Osteocyte (in vitro differentiated cells): ENCODE measurements at places on chromosomes 6 and 20. TPM values are rescaled to one million over a fixed set of nuclear protein-coding genes. Genes with fewer than 3 reads are reported as not detected.

The NDRG3 gene
- 32.2 and 33.5 TPM in 2 replicates for total RNA-seq

The E2F3 gene
- 12.0 and 12.1 TPM in 2 replicates for total RNA-seq

The ANKRD66 gene
- total RNA-seq: not detected in 2 replicates

The OPRM1 gene
- not detected in 2 replicates for total RNA-seq

The CCND3 gene
- total RNA-seq: 82.7 and 91.2 TPM in 2 replicates

The NT5E gene
- 193 and 197 TPM in 2 replicates for total RNA-seq

The RBPJL gene
- not detected in 2 replicates for total RNA-seq

The DEFB124 gene
- not detected in 2 replicates for total RNA-seq

The SLC35F1 gene
- not detected in 2 replicates for total RNA-seq

The LHFPL5 gene
- not detected in 2 replicates for total RNA-seq

The LAMA4 gene
- 209 and 220 TPM in 2 replicates for total RNA-seq

The SLPI gene
- total RNA-seq: not detected in 2 replicates

The DEFB132 gene
- total RNA-seq: not detected in 2 replicates

The IL17A gene
- total RNA-seq: not detected in 2 replicates

GRCh38 chr20:62887152-62887859, 25.7 kb upstream of the TCFL5 start:
- H3K4me3 ChIP-seq: no peak overlapping the region
- H3K4me1 ChIP-seq: peaks cover 19% of the 10 kb centered on the region
- H3K27me3 ChIP-seq: no peaks in the 10 kb centered on the region
- peaks cover 30% of the 10 kb centered on the region for H3K36me3 ChIP-seq
- no peak for DNase-seq

GRCh38 chr20:3551681-3552434, 81.0 kb downstream of the ATRN start:
- H3K4me3 ChIP-seq: no peak overlapping the region
- H3K4me1 ChIP-seq: peaks cover 3% of the 10 kb centered on the region
- no peak for DNase-seq
- H3K36me3 ChIP-seq: peaks cover 26% of the 10 kb centered on the region

GRCh38 chr20:8909596-8909995, 159.3 kb upstream of the PLCB4 start:
- no peak for DNase-seq
- H3K4me3 ChIP-seq: no peak overlapping the region
- no peaks in the 10 kb centered on the region for H3K27me3 ChIP-seq
- no peaks in the 10 kb centered on the region for H3K36me3 ChIP-seq

GRCh38 chr6:119960456-119960855, 610.9 kb upstream of the MAN1A1 start:
- H3K27me3 ChIP-seq: peaks cover 8% of the 10 kb centered on the region
- no peaks in the 10 kb centered on the region for H3K4me1 ChIP-seq
- no peak for DNase-seq

GRCh38 chr6:137001299-137001976, 43.3 kb downstream of the IL20RA start:
- no peaks in the 10 kb centered on the region for H3K36me3 ChIP-seq
- no peak overlapping the region for H3K4me3 ChIP-seq
- H3K27me3 ChIP-seq: peaks cover 5% of the 10 kb centered on the region
- no peaks in the 10 kb centered on the region for H3K4me1 ChIP-seq
- H3K27ac ChIP-seq: no peak overlapping the region

DNA sequence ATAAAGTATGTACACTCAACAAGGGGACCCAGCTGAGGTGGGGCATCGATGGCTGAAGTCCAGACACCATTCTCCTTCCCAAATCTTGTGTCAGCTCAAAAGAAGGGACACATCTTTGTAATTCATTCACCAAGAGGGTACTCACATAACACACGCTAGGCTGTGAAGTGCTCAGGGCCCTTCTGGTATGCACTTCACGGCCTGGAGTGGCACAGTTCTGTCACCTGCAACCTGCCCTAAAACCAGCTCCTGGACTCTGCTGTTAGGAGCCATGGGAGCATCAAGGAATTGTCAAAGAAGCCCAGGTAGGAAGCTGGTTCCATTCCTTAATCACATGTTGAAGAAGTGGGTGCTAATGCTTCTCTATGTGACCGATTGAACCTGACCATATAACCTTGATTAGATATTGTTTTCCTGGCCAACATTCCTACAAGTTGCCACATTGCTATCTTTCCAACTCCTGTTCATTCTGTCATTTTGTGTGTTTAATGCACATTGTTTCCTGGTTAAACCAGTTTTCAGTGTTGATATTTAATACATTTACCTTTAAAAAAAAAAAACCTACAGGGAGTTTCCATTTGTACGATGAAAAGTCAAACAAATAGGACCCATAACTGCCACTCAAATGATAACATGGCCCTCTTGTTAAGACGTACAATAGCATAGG, 127.3 kb downstream of the TNFRSF21 start:
- H3K4me1 ChIP-seq: peaks cover 5% of the 10 kb centered on the region

DNA sequence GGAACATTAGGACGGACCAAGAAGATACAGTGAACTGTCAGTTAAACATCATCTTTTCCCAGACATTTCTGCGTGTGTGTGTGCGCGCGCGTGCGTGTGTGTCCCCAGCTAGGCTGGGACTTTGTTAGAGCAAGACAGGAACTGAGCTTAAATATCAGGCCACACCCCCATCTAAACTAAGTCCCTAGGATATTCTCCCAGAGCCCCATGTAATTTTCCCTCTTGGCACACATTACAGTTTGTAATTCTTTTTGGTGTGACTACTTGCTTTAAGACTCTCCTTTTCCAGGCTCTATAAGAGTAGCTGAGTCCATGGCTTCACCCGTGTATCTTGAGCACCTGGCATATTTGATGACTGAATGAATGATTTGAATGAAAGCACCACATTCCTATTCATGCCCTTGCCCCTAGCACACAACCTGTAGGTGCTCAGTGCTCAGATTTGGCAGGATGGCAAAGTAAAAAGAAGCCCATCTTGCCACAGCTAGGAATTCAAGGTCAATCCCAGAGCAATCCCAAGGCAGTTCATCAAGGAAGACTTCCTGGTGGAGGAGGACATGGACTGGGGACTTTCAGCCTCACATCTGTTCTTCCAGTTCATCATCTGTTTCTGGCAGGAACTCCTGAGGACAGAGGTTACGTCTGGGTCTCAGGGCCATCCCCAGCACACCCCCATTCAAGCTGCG, 69.2 kb downstream of the MRPL14 start:
- no peak overlapping the region for H3K4me3 ChIP-seq
- H3K36me3 ChIP-seq: peaks cover 4% of the 10 kb centered on the region
- no peaks in the 10 kb centered on the region for H3K27me3 ChIP-seq

DNA sequence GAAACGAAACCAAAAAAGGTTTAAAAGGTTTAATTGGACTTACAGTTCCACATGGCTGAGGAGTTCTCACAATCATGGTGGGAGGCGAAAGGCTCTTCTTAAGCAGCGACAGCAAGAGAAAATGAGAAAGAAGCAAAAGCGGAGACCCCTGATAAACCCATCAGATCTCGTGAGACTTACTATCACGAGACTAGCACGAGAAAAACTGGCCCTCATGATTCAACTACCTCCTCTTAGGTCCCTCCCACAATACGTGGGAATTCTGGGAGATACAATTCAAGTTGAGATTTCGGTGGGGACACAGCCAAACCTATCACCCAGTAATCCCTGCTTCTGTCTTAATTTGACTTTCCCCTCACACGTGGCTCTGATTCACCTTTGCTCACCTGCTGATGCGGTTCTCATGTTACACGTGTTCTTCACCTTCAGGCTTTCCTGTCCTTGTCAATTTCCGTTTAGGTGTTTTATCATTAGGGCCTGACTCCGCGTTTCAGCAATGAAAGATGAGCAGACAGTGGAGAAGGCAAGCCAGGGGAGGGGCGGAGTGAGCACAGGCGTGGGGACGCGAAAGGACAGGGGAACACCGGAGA, 57.1 kb downstream of the AGPAT4 start:
- H3K4me1 ChIP-seq: no peaks in the 10 kb centered on the region
- H3K27ac ChIP-seq: no peak overlapping the region
- DNase-seq: no peak
- no peak overlapping the region for H3K4me3 ChIP-seq
- H3K36me3 ChIP-seq: peaks cover 9% of the 10 kb centered on the region

DNA sequence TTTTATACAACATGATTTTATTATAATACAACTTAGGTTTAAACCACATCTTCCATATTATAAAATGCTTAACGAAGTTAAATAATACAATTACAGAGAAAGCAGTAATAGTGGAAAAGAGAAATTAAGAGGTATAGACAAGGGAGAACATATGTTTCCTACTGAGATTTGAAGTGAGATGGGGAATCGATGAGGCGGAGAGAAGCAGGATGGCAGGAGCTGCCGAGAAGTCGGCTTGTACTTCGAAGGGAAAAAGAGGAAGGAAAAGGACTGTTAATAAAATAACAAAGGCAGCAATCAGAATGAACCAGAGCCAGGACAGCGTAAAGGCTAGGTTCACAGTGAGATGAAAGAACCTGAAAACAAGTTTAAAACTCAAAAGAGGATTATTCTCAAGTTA, 15.4 kb downstream of the FBXL4 start:
- H3K27ac ChIP-seq: no peak overlapping the region
- no peak overlapping the region for H3K4me3 ChIP-seq
- H3K4me1 ChIP-seq: peaks cover 6% of the 10 kb centered on the region
- peaks cover 8% of the 10 kb centered on the region for H3K36me3 ChIP-seq
- no peak for DNase-seq
- H3K27me3 ChIP-seq: no peaks in the 10 kb centered on the region

GRCh38 chr6:134436281-134436815, 118.4 kb upstream of the SGK1 start:
- peaks cover 43% of the 10 kb centered on the region for H3K4me1 ChIP-seq
- H3K27ac ChIP-seq: peak overlapping the region; percentile 89
- H3K36me3 ChIP-seq: no peaks in the 10 kb centered on the region
- no peak for DNase-seq

- no peaks in the 10 kb centered on the region for H3K4me1 ChIP-seq
- H3K4me3 ChIP-seq: no peak overlapping the region
- DNase-seq: no peak
- no peak overlapping the region for H3K27ac ChIP-seq
These were observed 150.4 kb downstream of the GRM4 start for GRCh38 chr6:33995309-33996119.

GRCh38 chr6:167543602-167544497, 219.0 kb downstream of the TTLL2 start:
- peaks cover 30% of the 10 kb centered on the region for H3K4me1 ChIP-seq
- H3K4me3 ChIP-seq: peak overlapping the region; percentile 20
- peak overlapping the region; percentile 70 for H3K27ac ChIP-seq
- H3K27me3 ChIP-seq: no peaks in the 10 kb centered on the region
- DNase-seq: no peak
- peaks cover 3% of the 10 kb centered on the region for H3K36me3 ChIP-seq

GRCh38 chr6:158686791-158687381, 37.0 kb downstream of the SYTL3 start:
- no peak overlapping the region for H3K27ac ChIP-seq
- H3K27me3 ChIP-seq: peaks cover 11% of the 10 kb centered on the region
- H3K4me3 ChIP-seq: no peak overlapping the region
- H3K4me1 ChIP-seq: no peaks in the 10 kb centered on the region
- peak; percentile 59 for DNase-seq
- H3K36me3 ChIP-seq: no peaks in the 10 kb centered on the region

DNA sequence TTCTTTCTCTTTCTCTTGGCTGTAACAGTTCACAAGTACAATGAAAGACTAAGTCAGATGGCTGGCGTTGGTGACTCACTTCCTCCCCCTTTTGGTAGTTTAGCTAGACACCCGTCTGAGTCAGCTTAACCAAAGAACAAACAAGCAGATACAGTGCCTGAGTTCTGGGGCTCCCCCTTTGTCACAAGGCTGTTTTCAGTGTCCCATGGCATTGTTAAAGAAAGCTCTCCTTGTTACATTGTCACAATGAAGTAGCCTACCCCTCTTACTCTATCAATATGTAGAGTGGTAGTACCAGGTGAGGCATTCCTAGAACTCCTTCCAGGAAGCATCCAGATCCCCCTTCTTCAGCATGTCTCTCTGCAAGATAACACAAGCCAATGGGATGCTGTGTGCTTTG, 38.6 kb downstream of the KIAA0408 start:
- peaks cover 2% of the 10 kb centered on the region for H3K36me3 ChIP-seq
- no peaks in the 10 kb centered on the region for H3K27me3 ChIP-seq
- DNase-seq: no peak
- H3K4me1 ChIP-seq: peaks cover 7% of the 10 kb centered on the region
- H3K27ac ChIP-seq: peak overlapping the region; percentile 8
- no peak overlapping the region for H3K4me3 ChIP-seq

- H3K4me3 ChIP-seq: no peak overlapping the region
- no peak for DNase-seq
- H3K27ac ChIP-seq: no peak overlapping the region
- no peaks in the 10 kb centered on the region for H3K36me3 ChIP-seq
These were observed 192.2 kb downstream of the TPBG start for GRCh38 chr6:82555801-82556200.

GRCh38 chr20:42093542-42094440, 475.6 kb upstream of the CHD6 start:
- H3K27me3 ChIP-seq: no peaks in the 10 kb centered on the region
- no peaks in the 10 kb centered on the region for H3K4me1 ChIP-seq
- no peaks in the 10 kb centered on the region for H3K36me3 ChIP-seq

DNA sequence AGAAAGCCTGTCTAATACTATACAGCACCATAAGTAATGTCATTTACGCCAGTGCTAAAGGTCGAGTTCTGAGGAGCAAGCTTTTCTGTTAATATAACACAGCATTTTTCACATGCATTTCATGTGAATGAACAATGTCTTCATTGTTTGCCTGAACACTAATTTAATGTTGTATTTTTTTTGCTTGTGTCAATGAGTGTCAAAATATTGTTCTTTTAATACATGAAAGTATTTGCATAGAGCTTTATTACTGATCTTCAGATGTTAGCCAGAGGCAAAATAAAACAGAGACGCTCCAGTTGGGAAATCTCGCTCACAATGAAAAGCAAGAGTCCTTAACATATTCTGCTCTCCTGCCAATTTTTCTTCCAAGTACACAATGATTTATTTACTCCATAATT, 151.8 kb downstream of the FOXC1 start:
- H3K4me3 ChIP-seq: no peak overlapping the region
- DNase-seq: no peak
- H3K27ac ChIP-seq: peak overlapping the region; percentile 11
- H3K36me3 ChIP-seq: no peaks in the 10 kb centered on the region
- H3K4me1 ChIP-seq: peaks cover 45% of the 10 kb centered on the region

- H3K4me3 ChIP-seq: no peak overlapping the region
- no peaks in the 10 kb centered on the region for H3K27me3 ChIP-seq
- no peak for DNase-seq
- no peaks in the 10 kb centered on the region for H3K36me3 ChIP-seq
These were observed 199.9 kb upstream of the SOX4 start for GRCh38 chr6:21393441-21394165.
